Stimulated activated CD4-positive, alpha-beta T cell treated with anti-CD3 and anti-CD28 coated beads, Interleukin-2, amount 100 ng/mL, for 4 hours (primary cell): ENCODE measurements at places on chromosomes 16 and 17.

GRCh38 chr16:20004931-20005330 is 68.8 kb downstream of the GPR139 start:
- no peak for DNase-seq

DNA sequence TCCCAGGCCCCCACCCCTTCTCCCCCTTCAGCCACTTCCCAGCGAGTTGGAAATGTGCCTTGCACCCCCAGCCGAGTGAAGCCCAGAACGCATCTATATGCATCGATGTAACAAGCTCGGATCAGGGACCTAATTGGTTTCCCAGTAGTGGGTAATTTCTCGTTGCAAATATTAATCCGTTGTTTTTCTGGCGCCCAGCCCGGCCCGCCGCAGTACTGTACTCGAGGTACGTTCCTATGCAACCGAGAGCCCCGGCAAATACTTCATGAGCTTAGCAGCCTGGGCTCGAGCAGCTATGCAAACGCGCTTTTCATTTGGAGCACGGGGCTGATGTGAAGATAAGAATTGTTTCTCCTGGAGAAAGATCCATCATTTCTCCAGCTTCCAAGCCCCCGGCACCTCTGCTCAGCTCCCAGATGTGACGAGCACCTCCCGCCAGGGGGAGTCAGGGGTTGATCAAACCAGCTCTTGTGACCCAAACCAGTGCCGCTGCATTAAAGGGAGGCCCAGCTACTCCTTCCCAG is 229.8 kb downstream of the KATNIP start:
- DNase-seq, result no peak

DNA sequence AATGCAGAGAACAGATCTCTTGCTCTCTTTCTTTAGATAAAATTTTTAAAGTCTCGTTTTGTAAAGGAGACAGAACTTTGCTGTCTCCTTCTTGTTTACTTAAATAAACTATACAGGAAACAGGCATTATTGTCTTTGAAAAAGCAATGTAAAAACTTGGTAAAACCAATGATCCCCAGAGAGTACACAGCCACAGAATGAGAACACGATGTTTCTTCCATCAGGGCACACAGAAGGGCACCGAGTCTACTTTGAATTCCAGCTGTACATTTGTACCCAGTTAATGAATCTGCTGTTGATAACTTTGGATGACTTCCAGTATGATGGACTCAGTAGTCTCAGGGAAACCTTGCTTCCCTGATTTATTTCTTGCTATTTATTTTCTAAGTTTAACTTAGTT is 8.1 kb upstream of the TMEM100 start:
- no peak for DNase-seq

DNA sequence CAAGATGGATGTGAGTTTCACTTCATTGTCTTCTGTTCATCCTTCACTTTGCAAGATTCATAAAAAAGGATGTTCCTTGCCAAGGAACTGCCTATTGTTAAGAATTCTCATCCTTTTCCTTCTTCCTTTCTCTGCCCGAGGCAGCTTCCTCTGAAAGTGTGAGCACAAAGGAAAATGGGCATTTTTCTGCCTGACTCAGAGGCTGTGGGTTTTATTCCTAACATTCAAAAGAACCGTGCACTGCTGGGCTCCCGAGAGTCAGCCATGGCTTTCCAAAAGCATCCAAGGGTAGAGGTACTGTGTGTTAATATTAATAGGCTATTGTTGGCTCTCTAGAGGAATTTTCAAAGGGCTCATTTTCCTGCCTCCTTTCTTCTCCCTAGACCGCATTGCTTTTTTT is 289.4 kb downstream of the ABCC12 start:
- no peak for DNase-seq

GRCh38 chr16:64280317-64280716 is 841.5 kb downstream of the CDH11 start:
- DNase-seq, result no peak

DNA sequence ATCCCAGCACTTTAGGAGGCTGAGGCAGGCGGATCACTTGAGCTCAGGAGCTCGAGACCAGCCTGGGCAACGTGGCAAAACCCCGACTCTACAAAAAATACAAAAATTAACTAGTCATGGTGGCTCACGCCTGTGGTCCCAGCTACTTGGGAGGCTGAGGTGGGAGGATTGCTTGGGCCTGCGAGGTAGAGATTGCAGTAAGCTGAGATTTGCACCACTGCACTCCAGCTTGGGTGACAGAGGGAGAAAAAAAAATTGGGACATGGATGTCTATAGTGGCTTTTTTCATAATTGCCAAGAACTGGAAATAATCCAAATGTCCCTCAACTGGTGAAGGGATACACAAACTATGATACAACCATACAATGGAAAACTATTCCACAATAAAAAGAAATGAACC is 28.6 kb downstream of the OSBPL7 start:
- DNase-seq, result no peak
